ENCODE measurements at places on chromosomes 6 and 20.

GRCh38 chr6:15132854-15133670 is 112.8 kb upstream of the JARID2 start:
- DNase-seq = no peak

- DNase-seq = no peak
These were observed 282.5 kb downstream of the ESR1 start for GRCh38 chr6:152089992-152090391.

- DNase-seq = no peak
These were observed 54.8 kb downstream of the CEP43 start for GRCh38 chr6:167053895-167054530.

- DNase-seq = no peak
These were observed 9.9 kb upstream of the SNX9 start for GRCh38 chr6:157813191-157813590.

- no peak for DNase-seq
These were observed 14.5 kb upstream of the COL12A1 start for GRCh38 chr6:75220357-75220756.

- no peak for DNase-seq
These were observed 83.3 kb downstream of the DCDC2 start for GRCh38 chr6:24274441-24275083.

DNA sequence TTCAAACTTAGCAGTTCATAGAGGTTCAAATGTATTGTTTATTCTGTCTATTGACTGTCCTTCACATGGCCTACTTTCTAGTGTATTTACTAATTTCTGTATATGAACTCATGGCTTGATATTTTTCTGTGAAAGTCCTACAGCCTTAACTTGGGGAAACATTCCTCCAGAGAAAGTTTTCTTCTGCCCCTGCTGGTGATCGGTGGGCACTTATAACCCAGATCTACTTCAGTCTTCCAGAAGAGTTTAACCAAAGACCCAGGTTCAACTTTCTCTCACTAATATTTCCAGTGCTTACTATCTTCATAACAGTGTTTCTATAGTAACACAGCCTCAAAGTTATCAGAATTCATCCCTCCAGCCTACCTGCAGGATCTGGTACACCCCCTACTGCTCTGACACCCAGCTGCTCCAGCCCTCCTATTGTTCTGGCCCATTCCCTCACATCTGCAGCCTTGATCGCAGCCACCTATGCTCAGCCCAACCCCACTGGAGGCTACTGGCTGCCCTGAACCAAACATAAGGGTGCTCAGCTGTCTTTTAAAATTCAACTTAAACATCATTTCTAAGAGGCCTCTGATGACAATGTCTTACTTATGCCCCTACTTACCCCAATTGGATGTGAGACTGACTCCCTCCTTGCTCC is 72.3 kb downstream of the TBX18 start:
- no peak for DNase-seq

DNA sequence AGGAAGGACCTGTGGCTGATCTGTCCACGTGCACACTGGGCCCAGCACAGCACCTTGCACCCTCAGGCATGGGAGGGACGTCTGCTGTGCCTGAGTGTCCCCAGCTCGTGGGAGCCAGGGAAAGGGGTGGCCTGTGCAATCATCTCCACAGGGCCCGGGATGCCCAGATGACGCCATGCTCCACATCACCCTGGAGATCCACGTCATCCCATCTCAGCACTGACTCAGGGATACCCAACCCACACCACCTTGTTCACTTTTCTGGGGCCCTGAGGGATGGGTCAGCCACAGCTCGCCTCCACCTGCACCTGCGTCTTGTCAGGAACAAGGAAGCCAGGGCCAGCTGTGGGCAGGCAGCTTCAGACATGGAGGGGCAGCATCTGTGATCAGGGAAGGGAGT is 48.2 kb downstream of the RAB44 start:
- no peak for DNase-seq

All from CD8-positive, alpha-beta T cell (primary cell).